ENCODE measurements at places on chromosomes 5 and 9.

DNA sequence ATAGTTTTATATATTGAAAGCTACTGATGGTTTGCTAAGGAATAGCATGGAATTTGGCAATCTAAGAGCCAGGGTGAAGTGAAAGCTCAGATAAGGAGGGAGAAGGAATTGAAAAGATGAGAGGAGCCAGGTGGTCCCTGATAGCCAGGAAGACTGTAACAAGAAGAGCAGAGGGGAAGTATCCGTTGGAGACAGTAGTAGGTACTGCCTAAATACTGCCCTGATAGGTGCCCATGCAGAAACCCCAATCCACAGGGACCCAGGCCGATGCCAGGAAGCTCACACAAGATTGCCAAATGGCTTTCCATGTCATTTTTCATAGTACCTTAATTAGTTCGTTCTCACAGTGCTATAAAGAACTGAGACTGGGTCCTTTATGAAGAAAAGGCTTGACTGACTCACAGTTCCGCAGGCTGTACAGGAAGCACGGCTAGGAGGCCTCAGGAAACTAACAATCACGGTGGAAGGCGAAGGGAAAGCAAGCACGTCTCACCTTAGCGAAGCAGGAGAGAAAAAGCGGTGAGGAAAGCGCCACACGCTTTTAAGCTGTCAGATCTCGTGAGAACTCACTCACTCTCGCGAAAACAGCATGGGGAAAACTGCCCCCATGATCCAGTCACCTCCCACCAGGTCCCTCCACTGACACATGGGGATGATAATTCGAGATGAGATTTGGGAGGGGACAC lies 13.0 kb downstream of the ACTL7B start:
- DNase-seq, result peak; percentile 1

DNA sequence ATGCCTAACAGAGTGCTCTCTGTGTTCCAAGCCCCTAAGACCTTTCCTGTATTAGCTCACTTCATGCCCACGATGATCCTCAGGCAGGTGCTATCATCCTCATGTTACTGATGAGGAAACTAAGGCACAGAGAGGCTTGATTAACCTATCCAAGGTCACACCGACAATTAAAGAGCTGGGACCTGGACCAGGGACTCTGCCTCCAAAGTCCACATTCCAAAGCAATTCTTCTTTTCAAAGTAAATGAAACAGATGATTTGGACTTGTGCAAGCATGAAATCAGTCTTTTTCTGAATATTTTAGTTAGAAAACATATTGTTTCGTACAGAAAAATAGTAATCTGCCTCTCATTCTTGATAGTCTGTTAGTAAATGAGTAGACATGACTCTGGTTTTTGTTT lies 18.1 kb upstream of the RASEF start:
- DNase-seq, result no peak

DNA sequence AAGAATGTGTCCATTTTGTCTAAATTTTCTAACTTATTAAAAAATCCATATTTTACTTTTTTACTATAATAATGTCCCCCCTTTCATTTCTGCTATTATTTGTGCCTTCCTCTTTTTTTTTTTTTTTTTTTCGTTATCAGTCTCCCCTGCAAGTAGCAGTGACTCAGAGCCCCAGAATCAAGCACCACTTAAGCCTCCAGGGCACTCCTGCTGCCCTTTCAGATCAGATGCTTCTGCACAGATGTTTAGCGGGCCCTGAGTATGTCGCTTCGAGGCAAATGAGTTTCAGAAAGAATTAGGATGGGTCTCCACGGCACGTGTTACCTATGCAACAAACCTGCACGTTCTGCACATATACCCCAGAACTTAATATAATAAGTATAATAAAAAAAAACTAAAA lies 11.7 kb downstream of the MED7 start:
- no peak for DNase-seq

GRCh38 chr5:179568721-179569120 lies 18.4 kb downstream of the RUFY1 start:
- no peak for DNase-seq

DNA sequence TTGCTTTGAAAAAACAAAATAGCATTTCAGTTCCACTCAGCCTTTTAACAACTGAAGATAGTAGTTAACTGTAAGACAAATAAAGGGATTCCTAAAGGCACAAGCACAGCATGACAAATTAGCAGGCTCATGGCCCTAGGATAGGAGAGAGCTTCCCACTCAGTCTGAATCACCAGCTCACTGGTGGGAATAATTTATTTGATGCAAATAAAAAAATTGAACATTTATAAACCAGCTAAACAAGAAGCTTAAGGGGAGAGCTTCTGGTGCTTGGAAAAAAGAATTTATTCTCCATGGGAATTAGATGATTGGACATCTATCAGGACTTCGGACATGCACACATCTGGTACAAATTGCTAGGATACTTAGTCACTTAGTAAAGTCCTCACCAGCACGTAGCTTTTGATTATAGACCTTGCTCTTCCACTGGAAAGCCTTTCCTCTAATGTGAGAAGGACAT lies 294.1 kb upstream of the TNC start:
- no peak for DNase-seq
